Inflammatory macrophage treated with lipopolysaccharide for 1 hour (primary cell): ENCODE measurements at places on chromosomes 1 and 21.

GRCh38 chr1:214476229-214476985 is 75.0 kb downstream of the PTPN14 start:
- no peak for DNase-seq

GRCh38 chr1:21523297-21523813 is 14.1 kb downstream of the ALPL start:
- DNase-seq = no peak

GRCh38 chr21:39647476-39647875 is 34.7 kb downstream of the B3GALT5 start:
- no peak for DNase-seq

DNA sequence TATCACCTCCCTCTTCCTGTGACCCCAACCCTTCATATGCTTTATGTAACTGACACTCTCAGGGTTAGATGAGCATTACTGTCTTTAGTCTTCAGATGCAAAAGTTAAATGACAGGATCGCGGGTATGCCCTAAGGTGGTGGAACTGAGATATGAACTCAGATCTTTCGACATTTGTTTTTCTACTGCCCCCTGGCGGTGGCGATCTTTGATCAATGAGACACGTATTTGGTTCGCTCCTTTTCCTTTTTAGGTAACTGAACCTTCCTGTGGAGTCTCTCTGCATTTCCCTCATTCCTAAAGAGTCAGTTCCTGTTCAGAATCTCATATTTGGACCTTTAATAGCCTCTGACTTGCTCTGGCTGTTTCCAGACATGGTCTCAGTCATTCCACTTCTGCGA is 47.8 kb upstream of the ZP4 start:
- DNase-seq = no peak

DNA sequence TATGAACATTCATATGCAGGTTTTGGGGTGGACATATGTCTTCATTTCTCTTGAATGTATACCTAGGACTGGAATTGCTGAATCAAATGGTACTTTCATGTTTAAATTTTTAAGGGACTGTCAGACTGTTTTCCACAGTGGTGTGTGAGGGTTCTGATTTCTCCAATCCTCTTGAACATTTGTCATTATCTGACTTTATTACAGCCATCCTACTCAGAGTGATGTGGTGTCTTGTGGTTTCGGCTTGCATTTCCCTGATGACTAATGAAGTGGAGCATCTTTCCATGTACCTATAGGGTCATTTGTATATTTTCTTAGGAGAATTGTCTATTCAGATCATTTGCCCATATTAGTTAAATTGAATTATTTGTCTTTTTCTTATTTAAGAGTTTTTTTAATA is 35.4 kb upstream of the ZNF281 start:
- DNase-seq = peak; percentile 19

- no peak for DNase-seq
Measured at GRCh38 chr21:44870748-44871495, 2.6 kb downstream of the PTTG1IP start.
